ENCODE measurements at places on chromosomes 7 and 10.

- DNase-seq = no peak
Observed at GRCh38 chr10:97713339-97713825, at the start of gene MARVELD1. TSS of gene MARVELD1 (plus strand) at chr10:97713730. CDS start at chr10:97713877, 147 bp downstream.

GRCh38 chr7:155804897-155805825 is 7.1 kb downstream of the SHH start:
- DNase-seq = peak; percentile 31

DNA sequence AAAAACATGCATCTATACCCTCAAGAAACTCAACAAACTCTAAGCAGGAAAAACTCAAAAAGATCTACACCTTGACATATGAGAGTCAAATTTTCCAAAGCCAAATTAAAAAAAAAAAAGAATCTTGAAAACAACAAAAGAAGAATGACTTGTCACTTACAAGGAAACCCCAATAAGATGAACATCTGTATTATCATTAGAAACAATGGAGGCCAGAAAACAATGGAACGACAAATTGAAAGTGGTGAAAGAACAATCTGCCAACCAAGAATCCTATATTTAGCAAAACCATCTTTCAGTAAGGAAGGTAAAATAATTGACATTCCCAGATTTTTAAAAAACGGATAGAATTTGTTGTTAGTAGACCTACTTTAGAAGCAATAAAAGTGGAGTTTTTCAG is 516.8 kb downstream of the ACTR3B start:
- no peak for DNase-seq

DNA sequence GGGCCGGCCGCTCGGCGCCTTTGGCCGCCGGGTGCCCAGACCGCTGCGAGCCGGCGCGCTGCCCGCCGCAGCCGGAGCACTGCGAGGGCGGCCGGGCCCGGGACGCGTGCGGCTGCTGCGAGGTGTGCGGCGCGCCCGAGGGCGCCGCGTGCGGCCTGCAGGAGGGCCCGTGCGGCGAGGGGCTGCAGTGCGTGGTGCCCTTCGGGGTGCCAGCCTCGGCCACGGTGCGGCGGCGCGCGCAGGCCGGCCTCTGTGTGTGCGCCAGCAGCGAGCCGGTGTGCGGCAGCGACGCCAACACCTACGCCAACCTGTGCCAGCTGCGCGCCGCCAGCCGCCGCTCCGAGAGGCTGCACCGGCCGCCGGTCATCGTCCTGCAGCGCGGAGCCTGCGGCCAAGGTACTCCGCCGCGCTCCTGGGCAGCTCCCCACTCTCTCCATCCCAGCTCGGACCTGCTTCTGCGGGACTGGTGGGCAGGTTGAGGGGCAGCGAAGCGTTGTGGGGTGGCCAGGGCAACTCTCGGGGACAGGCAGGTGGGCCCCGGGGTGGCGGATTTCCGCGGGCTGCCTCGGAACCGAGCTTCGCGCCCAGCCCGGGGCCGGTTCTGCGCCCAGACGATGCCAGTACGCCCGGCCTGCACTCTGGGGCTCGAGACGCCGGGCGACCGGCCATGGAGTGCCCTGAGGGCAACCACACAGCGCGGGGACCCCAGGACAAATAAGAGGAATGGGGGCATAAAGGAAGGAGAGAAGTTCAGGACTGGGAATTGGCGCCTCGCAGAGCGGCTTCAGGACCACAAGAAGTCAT is 578 bp downstream of the HTRA1 start:
- no peak for DNase-seq

GRCh38 chr10:93123766-93124165 is 50.1 kb downstream of the CYP26A1 start:
- no peak for DNase-seq

DNA sequence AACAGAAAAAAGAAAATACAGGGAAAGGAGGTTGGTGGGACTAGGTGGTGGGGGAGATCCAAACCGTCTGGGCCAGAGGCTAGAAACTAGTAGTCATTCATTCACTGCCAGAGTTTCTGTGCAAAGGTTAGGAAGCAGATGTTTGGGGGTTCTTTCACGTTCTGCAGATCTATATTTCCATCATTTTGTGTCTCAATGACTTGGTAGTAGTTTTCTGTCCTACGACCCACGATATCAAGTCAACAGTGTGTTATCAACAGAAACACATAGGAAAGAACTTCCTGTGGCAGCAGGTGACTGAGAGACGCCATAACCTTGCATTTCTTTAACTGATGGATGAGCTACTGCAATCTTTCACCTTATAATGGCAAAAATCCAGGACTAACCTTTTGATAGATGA is 1.8 kb downstream of the CEP55 start:
- no peak for DNase-seq

GRCh38 chr7:13778967-13779366 is 210.5 kb downstream of the ETV1 start:
- DNase-seq = no peak

GRCh38 chr7:16345979-16346958 is 75.1 kb downstream of the CRPPA start:
- DNase-seq = no peak

GRCh38 chr7:29400437-29400836 is 163.2 kb upstream of the PRR15 start:
- no peak for DNase-seq

DNA sequence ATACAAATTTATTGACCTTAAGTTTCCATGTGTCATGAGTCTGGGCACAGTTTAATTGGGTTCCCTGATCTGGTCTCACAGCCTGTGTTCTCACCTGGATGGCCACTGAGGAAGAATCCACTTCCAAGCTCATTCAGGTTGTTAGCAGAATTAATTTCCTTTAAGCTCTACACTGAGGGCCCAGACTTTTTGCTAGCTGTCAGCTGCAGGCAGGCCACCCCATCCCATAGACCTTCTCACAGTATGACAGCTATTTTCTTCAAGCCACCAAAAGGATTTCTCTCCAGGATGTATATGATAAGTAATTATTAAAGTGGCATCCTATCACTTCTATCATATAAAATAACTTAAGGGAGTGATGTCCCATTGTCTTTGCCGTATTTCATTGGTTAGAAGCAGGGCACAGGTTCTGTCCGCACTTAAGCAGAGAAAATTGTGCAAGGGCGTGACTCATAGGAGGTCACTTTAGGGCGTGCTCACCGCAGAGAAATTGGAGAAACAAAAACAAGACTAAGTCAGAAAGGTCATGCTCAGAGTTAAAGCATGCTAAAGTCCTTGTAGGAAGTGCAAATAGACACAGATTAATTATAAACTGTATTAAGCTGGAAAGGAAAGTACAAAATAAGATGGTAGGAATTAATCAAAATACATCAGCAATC is 109.9 kb downstream of the AHR start:
- DNase-seq = no peak

DNA sequence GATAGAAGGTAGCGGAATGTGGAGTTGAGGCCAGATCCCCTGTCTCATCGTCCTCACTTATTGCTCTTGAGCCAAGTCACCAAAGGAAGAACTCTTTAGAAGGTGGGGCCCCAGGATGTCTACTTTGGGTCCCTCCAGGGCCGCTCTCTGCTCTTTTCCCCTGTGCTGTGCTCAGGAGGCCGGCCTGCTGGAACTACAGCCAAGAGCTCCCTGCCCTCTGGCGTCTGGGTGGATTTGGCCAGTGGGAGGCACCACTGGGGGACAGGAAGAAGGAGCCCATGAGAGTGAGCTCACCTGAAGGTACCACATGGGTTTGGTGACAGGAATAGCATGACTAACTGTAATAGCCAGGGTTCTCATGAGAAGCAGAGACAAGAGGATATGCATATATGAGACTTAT is 97.7 kb upstream of the FAM180A start:
- DNase-seq = no peak

DNA sequence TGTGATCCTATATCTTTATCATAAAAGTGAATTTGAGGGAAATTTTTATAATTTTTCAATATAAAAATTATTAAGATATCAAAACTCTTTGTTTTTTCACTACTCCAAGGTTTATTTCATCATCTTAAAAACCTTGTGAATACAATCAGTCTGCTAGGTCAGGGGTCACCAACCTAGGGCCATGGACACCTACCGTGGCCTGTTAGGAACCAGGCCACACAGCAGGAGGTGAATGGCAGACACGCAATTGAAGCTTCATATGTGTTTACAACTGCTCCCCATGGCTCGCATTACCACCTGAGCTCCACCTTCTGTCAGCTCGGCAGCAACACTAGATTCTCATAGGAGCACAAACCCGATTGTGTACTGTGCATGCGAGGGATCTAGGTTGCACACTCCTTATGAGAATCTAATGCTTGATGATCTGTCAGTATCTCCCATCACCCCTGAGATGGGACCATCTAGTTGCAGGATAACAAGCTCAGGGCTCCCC is 271.2 kb upstream of the C7orf33 start:
- no peak for DNase-seq

DNA sequence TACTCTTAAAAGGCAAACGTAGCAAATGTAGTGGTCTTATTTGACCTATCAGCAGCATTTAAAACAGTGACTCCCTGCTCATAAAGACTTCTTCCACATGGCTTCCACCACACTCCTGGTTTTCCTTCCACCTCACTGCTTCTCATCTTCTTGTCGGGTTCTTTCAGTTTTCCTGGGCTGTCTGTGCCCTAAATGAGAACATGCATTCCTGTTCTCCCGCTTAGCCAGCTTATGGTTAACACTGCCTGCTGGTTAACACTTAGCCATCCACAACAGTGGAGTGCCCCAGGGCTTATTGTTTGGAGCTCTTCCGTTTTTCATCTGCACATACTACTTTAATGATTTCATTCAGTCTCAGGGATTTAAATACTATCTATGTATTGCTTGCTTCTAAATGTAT is 34.3 kb upstream of the EXOC6 start:
- no peak for DNase-seq

DNA sequence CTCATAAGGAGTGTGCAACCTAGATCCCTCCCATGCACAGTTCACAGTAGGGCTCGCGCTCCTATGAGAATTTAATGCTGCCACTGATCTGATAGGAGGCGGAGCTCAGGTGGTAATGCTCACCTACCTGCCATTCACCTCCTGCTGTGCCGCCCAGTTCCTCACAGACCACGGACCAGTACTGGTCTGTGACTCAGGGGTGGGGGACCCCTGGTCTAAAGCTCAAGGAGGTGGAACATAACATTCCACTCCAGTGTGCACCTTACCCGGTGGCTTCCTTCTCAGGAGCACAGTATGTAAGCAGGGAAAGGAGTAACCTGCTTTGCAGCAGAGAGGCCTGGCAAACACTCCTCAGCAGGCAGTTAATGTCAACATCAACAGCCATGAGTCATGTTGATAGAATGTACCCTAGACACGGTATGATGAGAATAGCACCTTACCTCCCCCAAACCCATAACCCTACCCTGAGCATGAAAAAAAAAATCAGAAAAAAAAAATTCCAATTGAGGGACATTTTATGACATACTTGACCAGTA is 273.5 kb downstream of the FGFR2 start:
- DNase-seq = no peak

DNA sequence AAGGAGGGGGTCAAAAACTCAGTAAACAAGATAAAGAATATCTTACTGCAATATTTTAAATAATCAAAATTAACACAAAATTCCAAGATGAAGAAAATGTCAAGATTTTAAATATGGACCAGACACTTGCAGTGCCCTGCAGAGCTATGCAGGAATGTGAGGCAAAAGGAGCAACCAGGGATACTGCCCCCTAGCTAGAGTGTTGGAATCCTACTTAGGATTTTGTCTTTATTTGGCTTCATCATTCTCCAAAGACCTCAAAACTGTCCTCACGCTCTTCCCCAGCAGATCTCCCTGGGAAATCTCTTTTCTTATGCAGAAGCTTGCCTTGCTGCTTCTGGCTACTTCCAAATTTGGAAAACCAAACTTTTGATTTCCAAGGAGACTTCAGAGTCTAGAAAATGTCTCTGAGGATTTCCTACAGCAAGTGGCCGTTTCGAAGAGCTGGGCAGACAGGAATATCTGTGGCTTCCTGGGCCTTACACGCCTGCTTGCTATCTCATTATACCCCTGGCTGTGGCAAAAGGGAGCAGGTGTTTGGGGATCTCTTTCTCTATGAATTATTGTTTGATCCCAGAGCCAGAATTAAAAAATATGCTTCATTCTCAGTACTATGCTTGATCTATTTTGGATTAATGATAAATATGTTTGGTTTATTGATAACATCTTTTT is 232.2 kb upstream of the BMPER start:
- DNase-seq = no peak

GRCh38 chr7:154698726-154699291 is 304.1 kb downstream of the PAXIP1 start:
- DNase-seq = no peak

DNA sequence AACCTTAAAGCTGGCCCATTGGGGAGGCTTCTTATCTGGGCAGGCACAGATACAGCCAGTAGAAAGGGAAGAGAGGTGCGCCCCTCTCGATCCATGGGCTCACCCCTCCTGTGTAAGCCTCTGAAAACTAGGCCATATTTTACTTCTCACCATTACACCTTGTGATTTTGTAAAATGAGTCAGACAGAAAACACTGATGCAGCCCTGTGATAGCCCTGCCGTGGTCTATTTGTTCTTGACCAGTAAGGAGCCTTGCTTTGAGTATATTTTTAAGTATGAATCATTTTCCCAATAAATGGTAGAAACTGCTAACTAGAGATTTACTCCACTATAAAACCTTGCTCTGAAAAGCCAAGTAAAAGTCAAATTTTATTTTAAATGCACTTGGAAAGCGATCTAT is 329.8 kb upstream of the MBL2 start:
- no peak for DNase-seq

- DNase-seq = no peak
Observed at GRCh38 chr10:61217851-61218565, 235.2 kb downstream of the TMEM26 start.

DNA sequence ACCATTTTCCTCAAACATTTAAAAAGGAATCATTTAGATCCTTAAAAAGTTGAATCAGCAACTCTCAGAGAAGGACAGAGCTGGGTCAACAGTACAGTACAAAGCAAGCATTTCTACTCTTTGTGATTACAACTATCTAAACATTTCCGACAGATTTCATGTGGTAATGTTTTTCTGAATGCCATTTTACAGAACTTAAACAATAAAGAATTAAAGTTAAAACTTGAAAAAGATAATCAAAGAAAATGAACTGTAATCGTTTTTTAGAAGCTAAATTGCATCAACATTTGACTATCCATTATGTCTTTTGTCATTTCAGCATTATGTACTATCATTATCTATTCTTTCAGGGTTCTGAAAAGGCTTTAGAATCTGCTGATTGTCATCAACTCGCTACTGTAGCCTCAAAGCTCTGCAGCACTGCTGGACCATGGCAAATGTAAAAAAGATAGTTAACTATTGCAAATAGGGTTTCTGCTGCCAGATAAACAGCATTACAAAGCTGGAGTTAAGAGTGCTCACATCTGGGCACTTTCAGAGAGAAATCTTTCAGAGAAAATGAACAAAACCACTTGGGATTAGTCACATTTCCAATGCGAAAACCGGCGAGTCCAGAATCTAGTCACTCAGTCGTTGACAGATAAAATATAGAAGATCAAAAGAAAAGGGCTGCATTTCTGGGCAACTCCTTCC is 160.4 kb upstream of the LAMB4 start:
- DNase-seq = no peak

- no peak for DNase-seq
Observed at GRCh38 chr7:109529712-109530111, 960.0 kb downstream of the DNAJB9 start.

GRCh38 chr7:2195400-2196246 is 37.1 kb downstream of the MAD1L1 start:
- no peak for DNase-seq

GRCh38 chr10:69246581-69247312 is 26.6 kb downstream of the HKDC1 start:
- no peak for DNase-seq
